ENCODE measurements at places on chromosomes 12 and 14. TPM values are rescaled to one million over a fixed set of nuclear protein-coding genes. Genes with fewer than 3 reads are reported as not detected.

The FAM222A gene
- total RNA-seq, result 13.7 TPM

The RTN1 gene
- total RNA-seq, result 7.4 TPM

The TEX22 gene
- 0.11 TPM for total RNA-seq

The CCDC196 gene
- total RNA-seq, result not detected

The SNRPF gene
- 25.5 TPM for total RNA-seq

The MMP19 gene
- 42.7 TPM for total RNA-seq

The SDR39U1 gene
- total RNA-seq, result 62.4 TPM

The TRIM9 gene
- total RNA-seq, result 8.7 TPM

The NPFF gene
- not detected for total RNA-seq

The TESPA1 gene
- total RNA-seq, result 2.6 TPM

- no peak for DNase-seq
These were observed 123.8 kb downstream of the AACS start for GRCh38 chr12:125189015-125189414.

DNA sequence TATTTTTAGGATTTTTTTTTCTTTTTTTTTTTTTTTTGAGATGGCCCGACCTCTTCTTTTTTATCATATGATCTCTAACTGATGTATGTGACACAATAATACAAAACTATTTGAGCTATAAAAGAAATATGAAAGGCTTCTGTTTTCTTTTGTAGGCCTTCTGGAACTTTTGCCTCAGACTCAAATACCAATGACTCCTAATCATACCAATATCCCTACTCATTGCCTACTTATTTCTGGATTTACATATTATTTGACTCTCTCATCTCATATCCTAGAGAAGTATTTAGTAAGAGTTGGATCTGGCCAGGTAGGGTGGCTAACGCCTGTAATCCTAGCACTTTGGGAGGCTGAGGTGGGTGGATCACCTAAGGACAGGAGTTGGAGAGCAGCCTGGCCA, 12.7 kb upstream of the WDR89 start:
- DNase-seq, result no peak

GRCh38 chr12:7075939-7076338, 15.4 kb downstream of the C1S start:
- DNase-seq, result no peak

GRCh38 chr14:94992046-94992445, 165.3 kb downstream of the DICER1 start:
- DNase-seq, result no peak

DNA sequence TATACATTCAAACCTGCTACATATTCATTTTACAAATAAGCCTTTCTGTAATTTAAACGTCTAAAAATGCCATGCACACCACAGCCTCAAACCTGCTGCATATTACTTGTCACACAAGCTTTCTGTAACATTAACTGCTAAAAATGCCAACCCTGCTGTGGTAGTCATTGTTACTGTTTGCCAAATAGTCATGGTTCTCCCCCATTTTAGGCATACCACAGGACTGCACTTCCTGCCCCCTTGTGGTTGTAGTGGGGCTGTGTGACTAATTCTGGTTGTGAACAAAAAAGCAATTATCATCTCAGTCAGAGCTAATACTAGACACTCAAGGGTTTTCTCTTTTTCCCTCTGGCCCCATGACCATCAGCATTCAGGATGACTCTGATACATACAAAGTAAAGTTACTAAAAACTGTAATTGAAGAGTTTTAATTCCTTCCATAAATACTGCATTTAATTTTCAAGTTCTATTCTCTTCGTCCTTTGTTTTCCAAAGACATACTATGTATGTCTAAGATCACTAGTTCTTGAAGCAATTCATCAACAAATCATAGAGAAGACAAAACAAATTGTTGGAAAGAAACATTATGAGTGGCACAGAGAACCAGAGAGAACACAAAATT, 5.7 kb upstream of the SLC35F4 start:
- DNase-seq, result no peak

DNA sequence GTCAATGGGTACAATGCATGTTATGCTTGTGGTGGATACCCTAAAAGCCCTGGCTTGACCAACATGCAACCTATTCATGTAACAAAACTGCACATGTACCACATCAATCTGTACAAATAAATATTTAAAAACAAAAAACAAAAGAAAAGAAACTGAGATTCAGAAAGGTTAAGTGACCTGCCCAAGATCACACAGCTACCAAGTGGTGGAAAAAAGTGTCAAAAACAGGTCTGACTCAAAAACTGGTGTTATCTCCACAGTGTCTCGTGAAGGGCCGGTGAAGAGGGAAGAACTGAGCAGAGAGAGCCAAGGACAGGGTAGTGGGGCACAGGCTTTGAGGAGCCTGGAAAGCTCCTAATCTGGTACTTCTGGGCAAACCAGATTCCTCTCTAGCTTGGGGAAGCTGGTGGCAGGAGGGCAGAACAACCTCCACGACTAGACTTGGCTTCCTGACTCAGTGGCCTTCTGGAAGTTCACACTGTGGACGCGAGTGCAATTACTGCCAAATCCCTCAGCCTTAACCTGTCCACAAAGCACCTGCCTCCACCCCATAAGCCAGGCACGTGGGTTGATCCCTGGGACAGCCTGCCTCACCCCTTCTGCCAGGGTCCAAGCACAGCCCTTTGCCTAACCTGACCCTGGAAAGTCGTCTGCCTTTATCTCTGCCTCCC, 15.6 kb downstream of the ZBTB39 start:
- no peak for DNase-seq

DNA sequence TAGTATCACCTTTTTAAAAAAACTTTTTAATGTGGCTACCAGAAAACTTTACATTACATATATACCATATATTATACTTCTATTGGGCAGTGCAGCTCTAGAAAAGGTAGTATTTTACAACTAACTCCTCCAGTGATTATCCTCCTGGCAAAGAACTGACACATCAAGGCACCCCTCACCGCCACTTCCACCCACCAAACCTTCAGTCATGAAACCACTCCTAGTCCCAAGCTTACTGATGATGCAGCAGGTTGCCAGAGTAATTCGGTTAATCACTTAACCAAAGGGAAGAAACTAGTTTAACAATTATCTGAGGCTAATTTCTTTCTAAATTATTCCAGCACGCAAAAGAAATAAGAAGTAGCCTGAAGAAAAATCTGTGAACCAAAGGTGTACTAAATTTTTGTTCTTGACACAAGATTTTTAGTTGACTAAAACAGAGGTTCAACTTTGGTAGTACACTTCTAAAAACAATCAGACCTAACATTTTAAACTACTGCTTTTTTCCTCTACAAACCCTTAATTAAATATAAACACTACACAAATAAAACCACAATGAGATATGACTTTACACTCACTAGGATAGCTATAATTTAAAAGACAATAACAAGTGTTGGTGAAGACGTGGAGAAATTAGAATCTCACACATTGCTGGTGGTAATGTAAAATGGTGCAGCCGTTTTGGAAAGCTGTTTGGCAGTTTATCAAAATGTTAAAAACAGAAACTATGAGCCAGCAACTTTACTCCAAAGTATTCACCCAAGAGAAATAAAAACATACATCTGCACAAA, 16.7 kb downstream of the SPPL3 start:
- DNase-seq, result no peak

GRCh38 chr14:34213332-34213731, 248.7 kb downstream of the SPTSSA start:
- no peak for DNase-seq

DNA sequence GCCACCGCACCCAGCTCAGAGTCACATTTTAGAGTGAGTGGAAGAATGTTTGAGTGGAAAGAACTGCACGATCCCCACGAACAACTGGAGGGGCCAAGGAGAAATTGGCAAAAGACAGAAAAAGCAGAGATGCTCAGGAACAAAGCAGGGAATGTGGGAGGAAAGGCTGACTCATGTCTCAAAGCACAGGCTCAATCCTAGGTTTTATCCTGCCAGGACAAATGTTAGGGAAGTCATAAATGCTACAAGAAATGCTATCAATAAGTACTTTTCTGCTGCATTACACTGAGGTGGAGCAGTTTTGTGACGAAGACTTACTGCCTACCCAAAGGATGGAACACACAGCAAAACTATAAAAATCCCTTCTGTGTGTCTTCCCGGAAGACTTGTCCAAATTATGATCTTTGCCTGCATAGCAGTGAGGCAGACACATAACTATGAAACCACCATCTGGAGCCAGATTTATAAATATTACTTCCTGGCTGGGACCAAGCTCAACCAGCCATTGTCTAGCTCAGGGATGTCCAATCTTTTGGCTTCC, 26.7 kb downstream of the NIN start:
- DNase-seq, result no peak

- peak; percentile 76 for DNase-seq
These were observed 847 bp downstream of the MMP14 start for GRCh38 chr14:22837114-22837749.

- no peak for DNase-seq
These were observed 41.2 kb downstream of the DGLUCY start for GRCh38 chr14:91154851-91155625.

DNA sequence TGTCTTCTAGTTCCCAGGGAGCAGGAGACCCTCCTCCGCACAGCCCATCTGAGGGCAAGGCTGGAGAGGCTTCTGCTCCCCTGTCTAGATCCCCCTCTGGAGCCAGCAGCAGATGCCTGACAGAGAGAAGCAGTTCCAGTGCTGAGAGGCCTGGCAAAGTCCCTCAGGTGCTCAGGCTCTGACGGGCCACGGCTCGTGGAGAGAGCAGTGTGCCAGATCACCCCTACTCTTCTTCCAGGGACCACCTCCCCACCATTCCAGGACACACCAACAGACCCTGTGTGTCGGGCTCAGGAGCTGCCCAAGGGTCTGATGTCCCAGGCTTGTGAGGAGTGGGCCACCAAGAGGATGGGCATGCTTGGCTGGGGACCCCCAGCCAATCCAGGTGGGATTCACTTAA, 22.5 kb upstream of the C14orf180 start:
- DNase-seq, result peak; percentile 6

DNA sequence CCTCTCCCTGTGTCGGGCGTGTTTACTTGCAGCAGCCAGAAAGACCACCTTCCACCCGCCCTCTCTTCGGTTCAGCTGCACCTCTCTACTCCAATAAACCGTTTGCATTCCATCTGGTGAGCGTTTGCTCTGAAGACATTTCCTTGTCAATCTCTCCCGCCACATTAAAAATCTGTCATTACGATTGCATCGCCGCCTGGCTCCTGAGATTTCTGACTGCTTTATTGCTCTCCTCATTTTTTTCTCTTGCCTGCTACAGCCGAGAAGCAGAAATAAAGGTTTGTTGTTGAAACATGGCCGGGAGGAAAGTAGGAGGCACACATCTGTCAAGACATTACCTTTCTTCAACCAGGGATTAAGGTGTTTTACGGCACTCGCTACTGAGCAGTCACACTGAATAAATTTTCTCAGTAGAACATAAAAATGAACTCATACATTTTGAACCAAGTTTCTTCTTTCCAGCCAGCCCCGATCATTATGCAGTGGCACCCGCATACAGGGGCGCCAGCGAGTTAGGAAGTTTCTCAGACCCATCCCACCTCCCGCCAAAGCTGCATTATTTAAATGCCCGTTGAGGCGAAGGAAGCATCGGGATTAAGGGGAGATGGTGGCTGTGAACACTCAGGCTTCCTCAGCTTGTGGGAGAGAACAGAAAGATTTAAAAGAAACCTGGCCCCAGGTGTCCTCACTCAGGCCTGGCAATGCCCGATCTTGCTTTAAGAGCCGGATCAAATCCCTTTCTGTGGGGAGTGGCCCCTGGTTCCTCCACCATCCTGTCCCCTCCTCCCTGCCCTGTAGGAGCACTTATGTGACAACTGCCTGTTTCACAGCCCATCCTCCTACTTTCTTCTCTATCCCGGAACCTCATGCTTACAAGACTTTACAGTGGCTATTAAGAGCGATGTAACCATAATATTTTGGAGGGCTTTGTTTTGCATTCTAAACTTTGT, 1108.9 kb downstream of the BCL11B start:
- DNase-seq, result no peak

GRCh38 chr14:61471297-61472005, 150.1 kb downstream of the PRKCH start:
- DNase-seq, result no peak

DNA sequence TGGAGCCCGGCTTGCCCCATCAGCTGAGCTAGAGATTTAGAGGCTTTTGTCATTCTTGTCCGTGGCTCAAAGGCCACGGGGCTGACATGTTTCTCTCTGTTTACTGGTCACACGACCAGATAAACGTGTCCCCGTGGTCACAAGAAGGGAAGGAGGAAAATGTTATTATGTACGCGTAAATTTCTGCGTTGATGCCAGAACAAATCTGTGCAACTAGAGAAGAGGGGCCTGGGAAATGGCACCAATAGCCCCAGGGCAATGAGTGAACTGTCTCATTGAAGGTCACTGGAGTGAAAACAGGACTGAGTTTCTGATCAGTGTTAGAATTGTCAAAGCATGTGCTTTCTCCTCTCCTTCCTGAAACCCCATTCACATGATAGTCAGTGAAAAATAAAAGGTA, 25.3 kb downstream of the OAS2 start:
- no peak for DNase-seq

- no peak for DNase-seq
These were observed 108.6 kb downstream of the SLC38A4 start for GRCh38 chr12:46717159-46717558.

- no peak for DNase-seq
These were observed 471.2 kb upstream of the ATXN7L3B start for GRCh38 chr12:74066476-74066875.
